Muscle of leg (tissue), 16 donors: ENCODE measurements at places on chromosomes 2 and 18. TPM values are rescaled to one million over a fixed set of nuclear protein-coding genes. Genes with fewer than 3 reads are reported as not detected.

RAB27B gene
- 0.38 TPM for polyA plus RNA-seq

REG3G gene
- polyA plus RNA-seq = not detected

FIGN gene
- polyA plus RNA-seq = 0.84 TPM

PDK1 gene
- polyA plus RNA-seq = 13.5 TPM

SMAD4 gene
- 72.9 TPM for polyA plus RNA-seq

PID1 gene
- 28.4 TPM for polyA plus RNA-seq

- H3K36me3 ChIP-seq = no peaks in the 10 kb centered on the region
- no peak overlapping the region for H3K4me3 ChIP-seq
- no peak for DNase-seq
Measured at GRCh38 chr2:28617502-28618184, 121.8 kb downstream of the PLB1 start.

- H3K36me3 ChIP-seq = no peaks in the 10 kb centered on the region
- H3K27me3 ChIP-seq = no peaks in the 10 kb centered on the region
- no peak for DNase-seq
- no peak overlapping the region for H3K4me3 ChIP-seq
- no peaks in the 10 kb centered on the region for H3K4me1 ChIP-seq
Measured at GRCh38 chr2:205511221-205511620, 171.1 kb upstream of the NRP2 start.

DNA sequence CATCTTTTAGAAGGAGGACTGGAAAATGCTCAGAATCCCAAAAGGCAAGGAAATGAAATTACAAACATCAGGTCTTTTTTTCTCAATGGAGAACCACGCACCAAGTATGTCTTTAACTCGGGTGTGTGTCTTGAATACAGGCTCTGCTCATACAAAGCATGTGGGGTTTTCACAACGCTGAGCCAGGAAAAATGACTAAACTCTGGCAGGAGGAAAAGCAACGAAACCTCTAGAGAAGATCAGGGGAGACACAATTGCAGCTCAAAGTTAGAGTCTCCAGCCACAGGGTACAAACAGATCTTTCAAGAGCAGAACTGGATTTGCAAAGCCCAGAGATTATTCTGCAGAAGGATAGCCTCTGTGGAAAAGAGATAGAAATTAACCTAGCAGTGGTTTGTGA, 42.8 kb upstream of the TPO start:
- DNase-seq = peak; percentile 83
- no peaks in the 10 kb centered on the region for H3K36me3 ChIP-seq
- no peaks in the 10 kb centered on the region for H3K4me1 ChIP-seq
- H3K4me3 ChIP-seq = no peak overlapping the region
- H3K27me3 ChIP-seq = peaks cover 2% of the 10 kb centered on the region

- peak; percentile 30 for DNase-seq
- no peaks in the 10 kb centered on the region for H3K4me1 ChIP-seq
- no peak overlapping the region for H3K27ac ChIP-seq
- H3K36me3 ChIP-seq = no peaks in the 10 kb centered on the region
Measured at GRCh38 chr2:195447323-195447975, 209.6 kb upstream of the SLC39A10 start.

- H3K4me3 ChIP-seq = no peak overlapping the region
- DNase-seq = peak; percentile 65
- no peak overlapping the region for H3K27ac ChIP-seq
- no peaks in the 10 kb centered on the region for H3K27me3 ChIP-seq
- peaks cover 3% of the 10 kb centered on the region for H3K36me3 ChIP-seq
- peaks cover 4% of the 10 kb centered on the region for H3K4me1 ChIP-seq
Measured at GRCh38 chr2:33291278-33292013, 185.0 kb upstream of the RASGRP3 start.

GRCh38 chr18:58438161-58438957, 190.5 kb downstream of the ALPK2 start:
- H3K4me1 ChIP-seq = peaks cover 4% of the 10 kb centered on the region
- H3K4me3 ChIP-seq = no peak overlapping the region
- DNase-seq = peak; percentile 51
- no peaks in the 10 kb centered on the region for H3K36me3 ChIP-seq
- no peak overlapping the region for H3K27ac ChIP-seq

DNA sequence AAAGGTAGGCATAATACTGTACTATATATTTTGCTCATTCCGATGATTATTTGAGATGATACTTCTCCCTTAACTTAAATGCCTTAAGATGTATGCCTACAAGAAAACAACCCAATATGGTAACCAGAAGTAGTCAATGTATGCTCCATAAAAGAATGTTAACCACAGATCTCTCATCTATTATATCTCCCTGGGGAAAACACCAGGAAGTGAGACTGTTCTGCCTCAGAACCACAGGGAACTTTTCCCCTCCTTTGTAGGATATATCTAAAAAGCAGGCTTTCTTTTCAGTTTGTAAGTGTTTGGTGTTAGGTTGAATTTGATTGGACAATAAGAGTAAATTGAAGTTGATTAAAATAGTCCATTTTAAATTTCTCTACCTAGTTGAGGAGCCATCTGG, 1160.5 kb upstream of the NXPH2 start:
- H3K4me3 ChIP-seq = no peak overlapping the region
- no peak overlapping the region for H3K27ac ChIP-seq
- H3K27me3 ChIP-seq = no peaks in the 10 kb centered on the region

- H3K4me3 ChIP-seq = no peak overlapping the region
- H3K27me3 ChIP-seq = no peaks in the 10 kb centered on the region
- peak; percentile 29 for DNase-seq
- H3K36me3 ChIP-seq = no peaks in the 10 kb centered on the region
- H3K27ac ChIP-seq = peak overlapping the region; percentile 35
Measured at GRCh38 chr2:69581774-69582581, 61.6 kb downstream of the AAK1 start.

DNA sequence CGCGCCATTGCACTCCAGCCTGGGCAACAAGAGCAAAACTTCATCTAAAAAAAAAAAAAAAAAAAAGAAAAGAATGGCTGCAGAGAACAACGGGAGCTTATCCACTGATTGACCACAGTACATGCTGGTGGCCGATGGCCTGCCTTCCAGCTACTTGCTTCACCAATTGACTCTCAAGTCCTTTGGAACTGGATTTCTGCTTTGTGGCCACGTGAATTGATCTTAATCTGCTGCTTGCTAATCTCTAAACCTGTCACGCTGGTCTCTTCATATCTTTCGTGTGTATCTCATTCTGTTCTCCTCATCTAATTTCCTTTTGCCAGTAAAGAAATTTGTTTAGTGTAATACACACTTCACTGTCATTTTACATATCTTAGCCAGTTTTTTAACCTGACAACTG, 512.5 kb upstream of the CNTNAP5 start:
- no peak overlapping the region for H3K4me3 ChIP-seq
- no peaks in the 10 kb centered on the region for H3K27me3 ChIP-seq

GRCh38 chr18:49584394-49584793, 22.5 kb downstream of the LIPG start:
- peaks cover 2% of the 10 kb centered on the region for H3K4me1 ChIP-seq
- peak; percentile 30 for DNase-seq

- H3K36me3 ChIP-seq = no peaks in the 10 kb centered on the region
- H3K4me3 ChIP-seq = no peak overlapping the region
- no peak overlapping the region for H3K27ac ChIP-seq
- H3K4me1 ChIP-seq = no peaks in the 10 kb centered on the region
Measured at GRCh38 chr2:44246840-44247369, 28.4 kb upstream of the SLC3A1 start.

GRCh38 chr2:219663116-219663762, 35.8 kb downstream of the SLC4A3 start:
- DNase-seq = no peak
- peaks cover 21% of the 10 kb centered on the region for H3K4me1 ChIP-seq
- H3K27ac ChIP-seq = no peak overlapping the region
- H3K4me3 ChIP-seq = no peak overlapping the region

DNA sequence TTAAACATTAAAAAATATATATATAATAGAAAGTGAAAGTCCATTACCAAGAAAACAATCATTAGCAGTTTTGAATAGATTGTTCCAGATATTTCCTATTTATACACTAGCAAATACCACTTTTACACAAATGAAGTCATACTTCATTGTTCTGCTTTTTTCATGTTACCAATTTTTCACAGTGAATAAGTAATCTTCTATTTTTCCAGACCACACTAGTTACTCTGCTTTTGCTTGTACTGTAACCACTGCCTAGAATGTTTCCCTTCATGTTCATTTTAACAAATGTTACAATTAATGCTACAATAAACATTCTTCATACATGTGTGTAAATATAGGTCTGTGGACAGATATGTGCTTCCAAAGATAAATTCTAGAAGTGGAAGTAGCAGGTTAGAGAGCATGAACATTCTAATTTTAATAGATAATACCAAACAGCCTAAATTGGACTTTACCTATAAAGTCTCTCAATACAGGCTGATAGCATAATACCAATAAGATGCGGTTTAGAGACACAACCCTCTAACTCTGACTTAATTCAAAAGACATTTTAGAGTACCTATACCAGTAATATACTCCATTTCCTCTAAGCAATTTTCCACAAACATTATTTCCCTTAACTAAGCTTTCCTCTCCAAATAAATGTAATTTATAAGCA, 17.0 kb downstream of the ITSN2 start:
- no peaks in the 10 kb centered on the region for H3K4me1 ChIP-seq
- no peaks in the 10 kb centered on the region for H3K27me3 ChIP-seq
- H3K36me3 ChIP-seq = no peaks in the 10 kb centered on the region

- DNase-seq = peak; percentile 51
- no peak overlapping the region for H3K4me3 ChIP-seq
- H3K36me3 ChIP-seq = no peaks in the 10 kb centered on the region
- no peaks in the 10 kb centered on the region for H3K27me3 ChIP-seq
Measured at GRCh38 chr2:236545814-236546480, 23.7 kb upstream of the ACKR3 start.

DNA sequence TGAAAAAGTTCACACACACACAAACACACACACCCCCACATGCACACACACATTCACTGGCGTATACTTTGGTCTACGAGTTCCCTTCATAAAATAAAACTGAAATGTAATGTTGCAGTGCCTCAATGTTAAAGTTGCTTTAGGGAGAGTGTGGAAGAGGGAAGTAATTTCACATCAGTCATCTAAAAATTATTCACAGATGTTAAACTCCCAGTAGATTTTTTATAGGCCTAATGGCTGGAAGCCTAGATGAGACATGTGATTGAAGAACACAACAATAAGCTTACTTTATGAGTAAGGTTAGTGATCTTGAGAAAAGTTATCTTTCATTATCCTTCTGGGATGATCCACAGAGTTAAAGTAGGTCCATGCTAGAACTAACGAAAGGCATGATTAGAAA, 506.7 kb upstream of the CNTNAP5 start:
- peak; percentile 96 for DNase-seq
- H3K4me1 ChIP-seq = no peaks in the 10 kb centered on the region
- no peak overlapping the region for H3K4me3 ChIP-seq
- H3K36me3 ChIP-seq = no peaks in the 10 kb centered on the region

DNA sequence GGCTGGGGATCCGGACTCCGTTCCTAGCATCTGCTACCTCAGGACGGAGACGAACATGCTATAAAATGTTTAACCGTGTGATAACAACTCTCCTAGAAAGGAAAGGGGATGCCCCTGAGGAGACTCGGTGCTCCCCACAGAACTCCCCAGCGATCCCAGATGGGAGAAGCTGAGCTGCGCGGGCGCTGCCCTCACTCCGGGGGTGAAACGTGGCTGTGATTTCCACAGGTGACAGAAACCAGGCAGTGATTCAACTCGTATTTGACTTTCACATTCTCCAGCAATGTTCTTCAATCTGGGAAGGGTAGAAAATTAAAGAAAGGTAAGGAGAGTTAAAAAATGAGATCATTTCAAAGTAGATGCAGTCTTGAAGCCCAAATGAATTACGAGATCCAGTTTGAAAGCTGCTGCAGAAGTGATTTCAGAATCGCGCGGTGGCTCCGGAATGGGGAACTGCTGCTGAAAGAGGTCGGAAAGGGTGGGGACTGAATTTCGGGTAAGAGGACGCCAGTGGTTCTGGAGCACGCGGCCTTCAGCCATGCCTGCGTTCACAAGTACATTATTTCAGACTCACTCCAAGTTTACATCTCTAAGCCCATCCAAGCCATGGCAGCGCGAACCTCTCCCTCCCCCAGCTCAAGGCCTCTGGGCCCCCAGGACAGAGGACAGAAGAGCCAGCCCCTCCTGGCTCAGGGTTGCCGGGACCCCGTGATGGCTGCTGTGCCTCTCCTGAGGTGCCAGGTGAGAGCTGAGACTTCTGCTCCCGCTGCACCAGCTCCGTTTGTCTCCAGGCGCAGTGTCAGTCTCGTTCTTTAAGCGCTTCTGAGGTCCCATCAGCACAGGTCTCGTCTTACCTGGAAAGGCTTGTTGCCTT, 39.5 kb downstream of the ADNP2 start:
- H3K27ac ChIP-seq = no peak overlapping the region
- H3K36me3 ChIP-seq = no peaks in the 10 kb centered on the region
- peak; percentile 26 for DNase-seq
- H3K4me1 ChIP-seq = peaks cover 10% of the 10 kb centered on the region
- peak overlapping the region; percentile 63 for H3K4me3 ChIP-seq

GRCh38 chr18:22552899-22553460, 135.3 kb upstream of the CTAGE1 start:
- H3K27me3 ChIP-seq = peaks cover 3% of the 10 kb centered on the region
- peaks cover 3% of the 10 kb centered on the region for H3K4me1 ChIP-seq
- no peaks in the 10 kb centered on the region for H3K36me3 ChIP-seq
- H3K4me3 ChIP-seq = no peak overlapping the region

- no peak overlapping the region for H3K27ac ChIP-seq
- DNase-seq = no peak
- H3K4me3 ChIP-seq = no peak overlapping the region
- H3K36me3 ChIP-seq = no peaks in the 10 kb centered on the region
Measured at GRCh38 chr2:44772131-44772530, 169.4 kb upstream of the SIX3 start.

DNA sequence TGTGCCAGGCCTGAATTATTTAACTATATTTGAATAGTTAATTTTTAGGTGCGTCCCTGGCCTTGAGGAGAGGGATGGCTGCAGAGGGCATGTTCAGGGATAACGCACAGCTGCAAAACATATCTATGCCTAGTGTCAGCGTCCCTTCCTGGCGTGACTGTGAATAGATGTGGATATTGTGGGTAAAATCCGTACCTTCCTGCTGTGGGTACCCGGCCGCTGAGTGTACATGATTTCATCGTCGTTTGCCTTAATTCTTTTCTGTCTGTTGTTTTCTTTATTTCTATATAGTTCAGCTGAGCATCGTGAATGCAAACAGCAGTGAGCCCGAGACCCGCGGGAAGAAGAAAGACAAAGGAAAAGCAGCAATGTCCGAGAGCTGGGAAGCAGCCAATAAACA, 25.0 kb upstream of the MC2R start:
- no peak for DNase-seq
- H3K4me1 ChIP-seq = peaks cover 4% of the 10 kb centered on the region
- H3K36me3 ChIP-seq = no peaks in the 10 kb centered on the region
- no peaks in the 10 kb centered on the region for H3K27me3 ChIP-seq
- H3K4me3 ChIP-seq = no peak overlapping the region

DNA sequence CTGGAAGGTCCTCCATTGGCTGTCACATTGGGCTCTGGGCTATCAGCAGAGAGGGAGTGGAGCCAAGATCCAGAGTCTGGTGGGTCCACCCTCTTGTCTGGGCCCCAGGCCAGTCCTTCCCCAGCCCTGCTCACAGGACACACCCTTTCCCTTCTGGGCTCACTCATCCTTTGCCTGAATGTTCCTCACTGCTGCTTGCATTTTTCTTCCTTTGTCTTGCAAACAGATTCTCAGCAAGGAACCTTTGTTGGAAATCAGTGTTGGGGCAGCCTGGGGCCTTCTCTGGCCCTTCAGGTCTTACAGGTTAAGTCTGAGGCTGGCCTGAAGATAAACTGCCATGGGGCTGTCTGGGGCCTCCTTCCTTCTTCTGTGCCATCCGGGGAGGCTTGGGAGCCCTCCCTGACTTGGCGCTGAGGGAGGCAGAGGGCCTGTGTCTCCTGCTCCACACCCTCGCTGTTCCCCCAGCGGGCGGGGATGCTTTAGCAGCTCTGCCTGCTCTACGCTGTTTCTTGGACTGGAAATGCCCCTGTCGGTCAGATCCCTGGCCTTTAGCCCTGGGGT, 11.5 kb upstream of the CELF4 start:
- H3K4me3 ChIP-seq = no peak overlapping the region
- peaks cover 12% of the 10 kb centered on the region for H3K27me3 ChIP-seq
- H3K27ac ChIP-seq = no peak overlapping the region
- H3K36me3 ChIP-seq = no peaks in the 10 kb centered on the region
- peak; percentile 80 for DNase-seq
